Left ventricle myocardium superior (tissue), 1 donor: ENCODE measurements at places on chromosomes 12 and 14. TPM values are rescaled to one million over a fixed set of nuclear protein-coding genes. Genes with fewer than 3 reads are reported as not detected.

Gene SPIC
- not detected for total RNA-seq

Gene MYO1H
- total RNA-seq: 0.52 TPM

Gene RBP5
- 0.89 TPM for total RNA-seq

GRCh38 chr14:56487090-56487667 is 92.4 kb upstream of the TMEM260 start:
- DNase-seq: no peak

DNA sequence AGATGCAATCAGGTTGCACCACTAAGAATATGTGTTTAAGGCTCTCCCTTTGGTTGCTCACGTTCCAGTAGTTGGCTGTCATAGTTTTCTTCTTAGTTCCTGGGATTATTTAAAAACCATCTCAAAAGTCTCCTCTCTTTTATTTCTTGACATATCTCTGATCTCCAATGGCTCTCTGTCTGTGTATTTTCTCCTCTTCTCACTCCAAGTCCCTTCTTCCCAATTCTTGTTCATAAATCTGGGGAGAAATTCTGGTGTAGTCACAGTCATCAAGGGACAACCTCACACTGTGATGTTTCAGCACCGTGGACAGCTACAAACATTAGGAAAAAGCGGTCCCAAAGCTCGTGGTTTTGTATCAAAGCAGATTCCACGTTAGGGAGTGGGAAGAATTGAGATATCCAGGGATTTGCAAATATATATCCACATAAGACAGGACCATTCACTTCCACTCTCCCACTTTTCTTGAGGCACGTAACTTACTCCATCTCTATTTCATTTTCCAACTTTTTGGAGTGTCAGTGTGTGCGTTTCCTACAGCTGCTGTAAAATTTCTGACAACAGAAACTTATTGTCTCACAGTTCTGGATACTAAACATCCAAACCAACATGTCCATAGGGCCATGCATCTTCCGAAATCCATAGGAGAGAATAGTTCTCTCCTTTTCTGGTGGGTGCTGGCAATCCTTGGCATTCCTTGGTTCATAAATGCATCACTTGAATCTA is 80.6 kb upstream of the TMEM233 start:
- no peak for DNase-seq

- no peak for DNase-seq
Measured at GRCh38 chr12:112906712-112907414, at the start of gene OAS1. Gene OAS1 (plus strand): TSS chr12:112906962. CDS start chr12:112907040, 78 bp downstream.

DNA sequence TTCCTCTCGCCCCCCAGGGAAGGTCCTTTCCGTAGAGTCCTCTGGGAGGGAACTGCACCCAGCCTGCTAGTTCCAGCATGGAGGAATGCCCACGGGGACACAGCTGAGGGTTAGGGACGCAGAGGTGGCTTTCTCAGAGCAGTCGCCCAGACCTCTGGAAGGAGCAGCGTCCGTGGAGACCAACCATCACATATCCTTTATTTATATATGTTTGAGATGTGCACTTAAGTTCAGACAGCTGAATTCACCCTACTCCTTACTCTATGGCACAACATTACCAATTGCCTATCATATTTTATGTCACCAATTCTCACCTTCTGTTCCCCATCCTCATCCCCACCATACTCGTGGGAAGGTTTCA is 305.6 kb upstream of the DIO3 start:
- no peak for DNase-seq

GRCh38 chr14:79332504-79333197 is 878.7 kb downstream of the DIO2 start:
- DNase-seq: no peak

- no peak for DNase-seq
Measured at GRCh38 chr14:89771251-89771650, 183.3 kb downstream of the EFCAB11 start.

Gene CAPZA3
- total RNA-seq: not detected

Gene CLEC4C
- not detected for total RNA-seq

Gene KRT73
- not detected for total RNA-seq

DNA sequence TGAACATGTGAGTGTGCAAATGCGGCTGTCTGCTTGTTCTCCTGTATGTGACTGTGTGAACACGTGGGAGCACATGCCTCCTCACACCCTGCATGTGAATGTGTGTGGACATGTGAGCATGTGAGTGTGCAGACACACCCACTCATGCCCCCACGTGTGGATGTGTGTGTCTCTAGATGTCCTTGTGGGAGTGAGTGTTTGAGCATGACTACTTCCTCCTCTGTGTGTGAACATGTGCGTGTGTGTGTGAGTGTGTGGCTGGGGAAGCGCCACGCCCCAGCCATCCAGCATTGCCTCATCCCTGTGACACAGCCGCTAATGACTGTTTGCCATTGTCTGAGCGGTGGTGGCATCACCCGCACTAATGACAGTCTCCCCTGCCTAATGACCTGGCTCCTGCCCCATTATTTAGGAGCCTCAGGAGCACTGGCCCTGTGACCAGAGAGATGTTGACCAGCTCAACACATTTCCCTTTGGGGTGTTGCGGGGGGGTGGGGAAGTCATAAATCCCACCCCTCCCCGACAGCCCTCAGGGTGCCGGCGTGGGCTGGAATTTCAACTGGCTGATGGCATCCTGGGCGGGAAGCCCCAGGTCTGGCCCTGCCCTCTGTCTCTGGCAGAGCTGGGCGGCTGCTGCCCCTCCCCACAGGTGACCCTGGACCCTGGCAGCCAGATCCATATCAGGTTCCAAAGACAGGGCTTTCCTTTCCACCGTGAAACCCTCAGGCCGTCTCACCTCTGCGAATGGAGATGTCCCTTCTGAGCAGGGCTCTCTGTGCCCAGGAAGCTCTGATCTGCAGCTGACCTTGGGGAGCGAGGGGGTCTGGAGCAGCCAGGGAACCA is 11.5 kb upstream of the KRT80 start:
- peak; percentile 52 for DNase-seq

- no peak for DNase-seq
Measured at GRCh38 chr14:45743884-45744283, 490.9 kb upstream of the MIS18BP1 start.

Gene IFNG
- total RNA-seq: not detected

DNA sequence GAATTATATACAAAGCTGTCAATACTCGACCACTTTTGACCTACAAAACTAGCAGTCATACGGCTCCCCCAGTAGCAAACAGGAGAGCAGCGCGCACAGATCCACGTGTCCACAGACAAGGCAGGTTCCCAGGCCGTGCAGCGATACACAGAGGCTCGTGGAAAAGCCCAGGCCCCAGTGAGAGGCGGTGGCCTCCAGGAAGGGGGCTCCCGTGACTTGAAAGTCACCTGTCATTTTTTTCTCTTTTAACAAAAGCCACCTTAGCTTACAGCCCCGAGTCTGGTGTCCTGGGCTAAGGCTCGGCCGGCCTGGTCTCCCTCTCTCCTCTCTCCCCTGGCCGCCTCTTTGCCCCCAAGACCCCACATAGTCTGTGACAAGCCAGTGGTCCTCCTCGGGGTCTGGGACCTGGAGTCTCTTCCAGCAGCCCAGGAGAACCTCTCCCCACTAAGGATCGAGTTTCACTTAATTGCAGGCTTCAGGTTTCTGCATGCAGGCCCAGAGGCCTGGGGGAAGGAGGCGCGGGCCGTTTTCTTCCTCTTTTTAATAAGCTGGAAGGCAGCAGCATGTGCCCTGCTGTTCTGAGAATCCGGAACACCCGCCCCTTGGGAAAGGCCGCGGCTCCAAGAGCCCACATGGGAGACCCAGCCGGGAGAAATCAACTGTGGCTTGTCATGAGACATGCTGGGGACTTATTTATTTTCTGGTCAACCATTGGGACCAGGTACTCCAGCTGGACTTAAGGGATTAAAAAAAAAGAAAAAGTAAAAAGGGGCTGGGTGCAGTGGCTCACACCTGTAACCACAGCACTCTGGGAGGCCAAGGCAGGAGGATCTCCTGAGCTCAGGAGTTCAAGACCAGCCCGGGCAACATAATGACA is 15.9 kb downstream of the NCOR2 start:
- DNase-seq: peak; percentile 78

Gene TTC5
- total RNA-seq: 11.8 TPM

- no peak for DNase-seq
Measured at GRCh38 chr12:91413581-91414546, 231.2 kb upstream of the DCN start.

DNA sequence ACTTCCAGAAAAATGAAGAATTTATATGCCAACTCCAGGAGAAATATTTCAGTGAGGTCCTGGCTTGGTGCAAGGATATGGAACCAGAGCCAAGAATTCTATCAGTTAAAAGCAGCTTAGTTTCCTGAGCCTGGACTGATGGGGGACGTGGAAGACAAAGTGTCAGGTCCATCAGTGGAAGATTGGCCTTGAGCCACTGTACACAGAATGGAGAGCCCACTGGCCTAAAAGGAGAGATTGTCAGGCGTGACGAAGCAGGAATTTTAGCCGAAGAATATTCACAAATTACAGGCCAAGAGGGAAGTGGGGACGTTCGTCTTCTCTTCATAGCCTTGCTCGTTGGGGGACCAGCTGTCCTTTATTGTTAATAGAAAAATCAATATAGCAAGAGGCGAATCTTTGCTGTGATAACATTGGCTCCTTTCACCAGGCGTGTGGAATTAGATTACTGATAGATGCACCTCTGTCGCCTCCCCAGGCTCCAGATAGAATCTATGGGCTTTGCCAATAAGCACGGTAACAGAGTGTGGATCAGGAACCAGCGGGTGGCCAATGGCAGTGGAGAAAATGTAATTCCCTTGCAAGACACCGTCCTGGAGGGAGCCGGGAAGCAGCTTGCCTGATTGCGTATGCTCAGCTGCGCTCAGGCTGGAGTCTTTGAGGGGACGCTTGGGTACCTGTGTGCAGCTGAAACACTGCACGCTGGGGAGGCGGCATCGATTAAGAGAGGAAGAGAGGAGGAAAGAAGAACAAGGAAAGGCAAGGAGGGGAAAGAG is 56.4 kb downstream of the TMEM132C start:
- DNase-seq: no peak

DNA sequence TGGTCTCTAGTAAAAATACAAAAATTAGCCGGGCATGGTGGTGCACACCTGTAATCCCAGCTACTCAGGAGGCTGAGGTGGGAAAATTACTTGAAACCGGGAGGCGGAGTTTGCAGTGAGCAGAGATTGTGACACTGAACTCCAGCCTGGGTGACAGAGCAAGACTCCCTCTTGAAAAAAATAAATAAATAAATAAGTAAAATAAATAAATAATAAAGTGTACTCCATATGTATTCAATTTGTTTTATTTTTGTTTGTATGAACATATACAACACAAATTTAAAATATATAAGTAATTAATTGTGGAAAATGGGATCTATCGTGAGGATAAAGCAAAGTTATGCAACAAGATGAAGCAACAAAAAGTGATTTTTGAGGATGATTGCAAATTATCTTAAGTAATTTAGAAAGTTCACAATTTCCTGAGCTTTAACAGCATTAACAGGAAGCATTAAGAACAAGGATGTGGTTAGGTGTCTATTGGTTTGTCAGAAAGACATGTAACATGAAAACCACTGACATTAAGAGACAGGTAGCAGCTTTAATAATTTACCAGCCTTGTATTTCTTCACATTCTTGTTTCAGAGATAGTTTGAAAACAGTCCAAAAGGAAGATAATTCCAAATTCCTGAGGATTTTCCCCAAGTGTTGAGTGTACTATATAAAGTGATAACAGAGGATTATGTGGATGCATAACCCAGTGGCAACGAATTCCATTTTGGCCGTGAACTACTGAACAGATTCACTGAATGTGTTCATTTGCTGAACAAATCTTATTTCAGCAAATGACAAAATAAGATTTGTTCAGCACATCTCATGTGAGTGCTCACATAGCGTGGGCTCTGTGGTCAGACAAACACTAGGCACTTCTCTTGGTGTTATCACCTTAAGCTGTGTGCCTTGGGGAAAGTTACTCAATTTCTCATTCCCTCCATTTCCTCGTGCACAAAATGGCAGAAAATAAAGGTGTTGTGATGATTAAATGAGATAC is 68.6 kb upstream of the RESF1 start:
- no peak for DNase-seq

DNA sequence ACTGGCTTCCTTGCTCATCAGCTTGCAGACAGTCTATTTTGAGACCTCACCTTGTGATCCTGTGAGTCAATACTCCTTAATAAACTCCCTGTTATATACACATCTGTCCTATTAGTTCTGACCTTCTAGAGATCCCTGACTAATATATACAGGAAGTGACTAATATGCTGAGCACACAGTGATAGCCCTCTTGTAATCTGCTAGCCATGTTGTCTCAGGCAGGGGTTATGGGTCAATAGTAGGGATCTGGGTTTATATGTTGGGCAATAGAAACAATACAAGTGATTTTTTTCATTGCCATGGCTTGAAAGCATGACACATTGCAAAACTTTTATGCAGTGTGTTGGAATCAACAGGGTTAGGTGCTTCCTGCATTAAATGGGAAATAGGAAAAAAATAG is 562.2 kb downstream of the GALC start:
- no peak for DNase-seq

DNA sequence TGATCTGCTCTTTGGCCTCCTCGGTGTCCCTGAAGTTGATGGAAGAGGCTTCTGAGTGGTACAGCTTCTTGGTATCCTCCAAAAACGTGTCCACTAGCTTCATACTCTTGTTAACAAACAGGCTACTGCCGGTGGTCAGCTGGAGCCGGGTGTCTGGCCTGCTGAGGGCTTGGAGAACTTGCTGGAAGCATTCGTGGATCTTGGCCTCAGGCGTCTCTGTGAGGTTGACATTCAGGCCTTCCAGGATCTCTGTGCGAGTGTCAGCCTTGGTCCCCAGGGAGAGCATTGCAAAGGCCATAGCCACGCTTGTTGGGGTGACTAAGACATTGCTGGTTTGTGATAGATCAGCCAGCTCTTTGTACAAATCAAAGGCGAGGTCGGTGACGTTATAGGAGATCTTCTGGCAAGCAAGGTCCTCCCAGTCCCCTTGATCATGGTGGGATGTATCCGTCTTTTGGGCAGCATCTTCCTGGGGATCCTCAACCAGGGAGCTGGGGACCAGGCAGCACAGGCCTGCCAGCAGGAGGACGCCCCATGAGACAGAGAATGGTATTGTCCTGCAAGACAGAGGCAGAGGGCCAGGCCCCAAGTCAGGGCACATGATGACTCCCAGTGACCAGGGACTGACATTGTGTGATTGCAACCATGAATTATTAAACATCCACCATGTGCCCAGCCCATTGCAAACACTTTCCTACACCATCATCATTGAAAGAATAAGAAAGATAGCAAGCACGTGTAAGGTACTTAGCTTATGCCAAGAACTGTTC is 22.1 kb downstream of the SERPINA1 start:
- no peak for DNase-seq

Gene NXPH4
- 1.8 TPM for total RNA-seq

DNA sequence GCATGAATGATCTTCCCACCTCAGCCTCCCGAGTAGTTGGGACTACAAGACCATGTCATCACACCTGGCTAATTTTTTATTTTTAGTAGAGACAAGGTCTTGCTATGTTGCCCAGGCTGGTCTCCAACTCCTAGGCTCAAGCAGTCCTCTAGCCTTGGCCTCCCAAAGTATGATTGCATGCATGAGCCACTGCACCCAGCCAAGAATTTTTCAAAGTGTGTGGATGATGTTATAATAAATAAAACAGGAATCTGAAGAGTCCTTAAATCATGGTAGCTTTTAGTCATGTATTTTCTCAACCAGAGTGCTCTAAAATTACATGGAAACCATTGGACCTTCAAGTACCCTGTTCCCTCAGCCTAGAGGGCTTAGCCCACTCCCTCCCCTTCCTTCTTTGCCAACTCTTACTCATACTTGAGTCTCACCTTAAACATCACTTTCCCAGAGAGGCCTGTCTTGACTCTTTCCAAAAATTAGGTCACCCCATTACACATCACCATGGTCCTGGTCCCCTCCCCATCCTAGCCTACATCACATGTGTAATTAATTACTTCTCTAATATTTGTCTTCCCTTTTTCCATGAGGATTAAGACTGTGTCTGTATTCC is 52.2 kb upstream of the BICDL1 start:
- DNase-seq: no peak

- no peak for DNase-seq
Measured at GRCh38 chr12:20495997-20496396, 127.7 kb downstream of the PDE3A start.

Gene OSBPL8
- total RNA-seq: 28.3 TPM
